Activated CD8-positive, alpha-beta memory T cell treated with anti-CD3 and anti-CD28 coated beads for 1 hour (primary cell): ENCODE measurements at places on chromosomes 5 and 9.

GRCh38 chr5:142836048-142836447 is 65.9 kb downstream of the ARHGAP26 start:
- DNase-seq = no peak

DNA sequence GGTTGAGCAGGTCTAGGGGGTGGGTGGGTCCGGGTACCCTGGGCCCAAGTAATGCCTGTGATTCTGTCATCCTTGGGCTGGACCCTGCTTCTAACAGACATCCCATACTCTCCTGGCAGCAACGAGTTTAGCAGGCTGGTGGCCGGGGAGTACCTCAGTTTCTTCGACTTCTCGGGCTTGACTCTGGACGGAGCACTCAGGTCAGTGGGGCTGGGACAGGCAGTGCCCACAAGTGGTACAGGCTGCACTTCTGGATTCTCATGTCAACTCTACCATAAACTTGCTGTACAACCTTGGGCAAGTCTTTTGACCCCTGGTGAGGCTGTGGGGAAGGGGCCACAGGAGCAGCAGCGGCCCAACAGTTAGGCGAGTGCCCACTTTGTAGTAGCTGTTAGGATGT is 21.8 kb downstream of the PSD2 start:
- DNase-seq = no peak

GRCh38 chr9:110427497-110428104 is 89.9 kb upstream of the TXNDC8 start:
- DNase-seq = no peak

- DNase-seq = no peak
These were observed 282.9 kb downstream of the ARHGAP26 start for GRCh38 chr5:143052967-143053682.

DNA sequence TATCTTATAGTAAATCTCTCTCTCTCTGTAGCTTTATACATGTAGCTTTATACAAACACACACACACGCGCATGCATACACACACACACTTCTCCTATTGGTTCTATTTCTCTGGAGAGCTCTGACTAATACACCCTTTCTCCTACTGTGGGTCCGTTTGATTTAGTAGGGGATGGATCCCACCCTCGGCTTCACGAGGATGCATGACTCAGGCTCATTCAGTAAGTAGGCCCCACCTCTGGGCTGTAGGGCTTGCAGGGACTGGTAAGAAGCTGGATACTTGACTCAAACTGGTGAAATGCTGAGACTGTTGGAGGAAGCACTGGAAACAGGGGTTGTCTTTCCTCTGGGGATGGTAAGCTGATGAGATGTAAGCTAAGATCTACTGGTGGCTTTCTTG is 98.7 kb downstream of the SLC24A2 start:
- no peak for DNase-seq

DNA sequence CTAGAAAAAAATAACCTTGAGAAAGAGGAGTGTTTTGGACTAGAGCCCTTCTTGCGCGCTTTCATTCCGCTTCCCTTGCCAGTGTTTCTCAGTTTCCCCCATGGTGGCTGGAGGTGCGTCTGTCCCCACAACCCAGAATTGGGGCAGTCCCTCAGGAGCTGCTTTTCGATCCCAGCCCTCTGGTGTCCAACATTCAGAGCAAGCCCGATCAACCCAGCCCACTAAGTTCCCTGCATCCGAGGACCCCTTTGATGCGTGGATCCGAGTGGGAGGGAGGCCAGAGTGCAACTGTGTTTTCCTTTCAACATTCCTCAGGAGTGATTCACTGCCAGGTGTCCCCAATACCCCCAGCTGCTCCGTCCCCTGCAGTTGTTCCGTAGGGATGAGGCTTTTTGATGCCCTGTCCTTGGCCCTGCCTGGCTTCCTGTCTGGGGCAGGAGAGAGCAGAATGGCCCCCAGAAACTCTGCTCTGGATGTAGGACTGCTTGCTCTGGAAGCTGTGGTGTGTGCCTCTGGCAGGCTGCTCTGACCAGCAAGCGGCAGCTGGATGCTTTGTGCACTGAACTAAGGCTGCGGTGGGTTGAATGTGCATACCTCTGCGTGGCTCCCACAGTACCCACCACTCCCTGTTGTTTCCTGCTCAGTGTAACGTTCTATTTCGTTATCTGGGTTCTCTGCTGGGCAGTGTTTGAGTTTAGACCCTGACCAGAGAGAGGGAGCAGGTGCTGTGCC is 117.5 kb downstream of the BOD1 start:
- DNase-seq = no peak

DNA sequence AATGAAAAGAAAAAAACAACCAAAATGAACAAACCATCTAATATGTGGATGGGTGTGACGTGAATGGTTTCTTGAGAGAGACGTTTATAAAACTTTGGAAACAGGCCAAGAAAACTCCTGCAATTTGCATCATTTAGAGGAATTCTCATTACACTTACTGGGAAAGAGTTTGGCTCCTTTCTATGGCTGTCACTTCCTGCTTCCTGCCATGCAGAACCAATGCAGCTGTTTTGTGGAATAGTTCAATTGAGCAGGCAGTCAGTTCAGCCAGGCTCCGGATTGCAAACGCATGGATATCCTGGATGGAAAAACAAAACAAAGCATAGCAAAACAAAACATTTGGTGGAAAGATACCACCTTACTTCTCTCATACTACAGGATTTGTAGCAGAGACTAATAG is 36.6 kb downstream of the FAM114A2 start:
- DNase-seq = no peak
